ENCODE measurements at places on chromosomes 2 and 18. TPM values are rescaled to one million over a fixed set of nuclear protein-coding genes. Genes with fewer than 3 reads are reported as not detected.

GRCh38 chr2:231693956-231694355 is 14.4 kb upstream of the PTMA start:
- no peak for DNase-seq

Gene G6PC2
- not detected for total RNA-seq

DNA sequence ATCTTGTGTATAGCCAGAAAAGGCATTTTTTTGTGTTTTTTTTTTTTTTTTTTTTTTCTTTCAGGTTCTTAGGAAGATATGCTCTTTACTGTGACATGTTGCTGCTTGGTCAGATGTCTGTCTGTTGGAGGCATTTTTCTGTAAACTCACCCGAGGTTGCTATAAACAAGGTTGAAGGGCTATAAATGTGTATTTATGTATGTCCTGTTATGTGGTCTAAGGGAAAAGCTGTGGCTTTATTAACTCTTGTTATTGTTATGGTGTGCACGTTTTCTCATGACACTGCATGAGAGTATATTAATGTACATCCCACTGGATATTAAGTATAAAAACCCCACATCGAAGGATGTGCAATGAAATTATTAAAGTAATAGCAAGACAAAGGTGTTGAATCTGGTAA is 102.0 kb downstream of the ZNF532 start:
- no peak for DNase-seq

DNA sequence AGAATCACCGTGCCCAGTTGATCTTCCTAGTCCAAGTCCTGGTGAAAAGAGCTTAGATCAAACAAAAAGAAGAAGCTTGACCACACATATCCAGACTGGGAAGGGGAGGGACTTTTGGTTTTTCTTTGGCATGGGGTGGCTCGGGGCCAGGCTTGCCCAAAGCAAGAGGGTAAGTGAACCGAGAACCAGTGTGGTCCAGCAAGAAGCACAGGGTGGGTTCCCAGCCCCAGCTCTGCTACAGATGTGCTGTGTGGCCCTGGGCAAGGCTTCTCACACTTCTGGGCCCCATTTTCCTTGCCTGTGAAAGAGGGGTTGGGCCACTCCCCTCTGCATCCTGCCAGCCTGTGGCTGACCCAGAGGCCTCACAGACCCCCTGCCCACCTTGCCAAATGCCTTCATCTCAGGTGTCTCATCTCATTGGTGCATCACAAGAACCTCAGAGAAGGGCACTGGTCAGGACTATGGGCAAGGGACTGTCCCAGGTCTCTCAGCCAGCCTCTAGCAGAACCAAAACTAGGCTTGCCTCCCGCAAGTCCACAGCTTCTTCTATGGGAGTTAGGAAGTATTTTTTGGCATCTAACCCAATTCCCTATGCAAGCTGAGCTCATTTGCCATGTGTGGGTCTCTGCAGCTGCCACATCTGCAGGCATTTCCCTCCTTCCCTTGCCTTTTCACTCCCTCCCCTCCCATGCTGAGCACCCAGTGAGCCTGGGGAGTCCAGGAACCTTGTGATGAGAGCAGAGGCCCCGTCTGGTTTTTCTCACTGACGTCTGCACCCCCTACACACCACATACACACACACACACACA is 6.9 kb downstream of the ATP6V1B1 start:
- no peak for DNase-seq

DNA sequence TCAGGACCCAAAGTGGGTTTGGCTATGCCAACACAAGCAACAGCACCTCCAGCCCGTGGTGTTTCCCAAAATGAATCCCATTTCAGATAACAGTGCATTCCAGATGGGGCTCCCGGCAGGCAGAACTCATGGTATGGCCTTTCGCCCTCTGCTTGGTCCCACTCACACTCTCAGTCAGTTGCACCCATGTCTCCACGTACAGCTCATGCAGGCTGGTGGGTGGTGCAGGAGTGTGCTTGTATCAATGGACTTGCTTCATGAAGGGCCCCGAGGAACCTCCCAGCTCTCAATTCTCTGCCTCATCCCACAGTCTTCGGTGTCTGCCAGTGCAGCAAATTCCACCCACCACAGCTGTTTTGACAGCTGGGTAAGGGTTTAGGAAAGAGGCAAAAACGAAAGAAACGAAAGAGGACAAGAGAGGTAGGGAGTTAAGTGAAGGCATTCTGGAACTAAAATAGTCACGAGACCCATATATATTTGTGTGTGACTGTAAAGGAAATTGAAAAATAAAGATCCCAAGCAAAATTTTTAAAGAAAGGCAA is 278.1 kb downstream of the DCDC2C start:
- no peak for DNase-seq

Gene RPE
- 43.3 TPM for total RNA-seq

Gene GULP1
- total RNA-seq: not detected

Gene VWA3B
- not detected for total RNA-seq

DNA sequence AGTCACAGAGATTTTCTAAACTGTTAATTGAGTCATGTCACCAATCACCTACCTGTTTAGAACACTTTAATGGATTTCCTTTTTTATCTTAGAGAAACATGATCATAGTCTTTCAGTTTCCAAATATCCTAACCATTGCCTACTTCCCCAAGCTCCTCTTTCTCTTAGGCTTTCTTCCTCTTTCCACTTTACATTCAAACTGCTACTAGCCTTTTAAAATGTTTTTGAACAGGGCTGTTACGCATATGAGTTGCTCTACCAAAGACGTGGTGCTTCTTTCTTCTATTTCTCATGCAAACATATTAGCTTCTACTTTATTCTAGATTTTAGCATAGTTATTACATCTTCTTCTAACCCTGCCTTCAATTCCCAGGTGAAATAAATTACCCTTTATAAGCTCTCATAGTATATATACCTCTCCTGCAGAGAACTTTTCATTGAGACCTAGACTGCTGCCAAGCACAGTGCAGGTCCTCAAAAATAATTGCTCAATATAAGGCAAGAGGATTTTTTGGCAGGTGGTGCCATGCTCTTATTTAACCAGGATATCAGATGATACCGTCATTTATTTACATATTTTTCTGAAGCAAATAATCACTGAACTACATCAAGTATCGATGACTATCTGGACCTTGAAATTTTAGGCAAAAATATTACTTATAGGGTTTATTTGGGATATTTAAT is 937.1 kb downstream of the TSN start:
- DNase-seq: no peak

- DNase-seq: no peak
Measured at GRCh38 chr2:141035846-141036420, 1094.9 kb downstream of the LRP1B start.

Gene IGFBP5
- not detected for total RNA-seq

- no peak for DNase-seq
Measured at GRCh38 chr18:61608316-61608715, 275.1 kb downstream of the CDH20 start.

- no peak for DNase-seq
Measured at GRCh38 chr2:240430595-240430994, 4.9 kb upstream of the GPC1 start.

- no peak for DNase-seq
Measured at GRCh38 chr2:11742317-11742701, 4.1 kb upstream of the LPIN1 start.

Gene SIX2
- total RNA-seq: not detected

GRCh38 chr18:47756364-47757016 is 174.0 kb downstream of the SMAD2 start:
- DNase-seq: peak; percentile 37

DNA sequence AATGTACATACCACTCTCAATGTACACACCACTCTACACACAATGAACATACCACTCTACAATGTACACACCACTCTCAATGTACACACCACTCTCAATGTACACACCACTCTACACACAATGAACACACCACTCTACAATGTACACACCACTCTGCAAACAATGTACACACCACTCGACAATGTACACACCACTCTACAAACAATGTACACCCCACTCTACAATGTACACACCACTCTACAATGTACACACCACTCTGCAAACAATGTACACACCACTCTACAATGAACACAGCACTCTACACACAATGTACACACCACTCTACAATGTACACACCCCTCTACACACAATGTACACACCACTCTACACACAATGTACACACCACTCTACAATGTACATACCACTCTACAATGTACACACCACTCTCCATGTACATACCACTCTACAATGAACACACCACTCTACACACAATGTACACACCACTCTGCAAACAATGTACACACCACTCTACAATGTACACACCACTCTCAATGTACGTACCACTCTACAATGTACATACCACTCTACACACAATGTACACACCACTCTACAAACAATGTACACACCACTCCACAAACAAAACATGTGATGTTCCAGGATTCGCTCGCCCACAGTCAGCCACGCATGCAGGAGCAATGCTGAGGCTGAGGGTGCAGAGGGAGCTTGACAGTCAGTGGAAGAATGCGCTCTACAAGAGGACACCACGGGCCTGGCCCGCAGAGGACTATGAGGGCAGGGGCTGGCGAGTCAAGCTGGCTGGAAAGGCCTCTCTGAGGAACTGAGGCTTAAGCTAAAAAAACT is 118.2 kb downstream of the HDAC4 start:
- no peak for DNase-seq

Gene LOXHD1
- not detected for total RNA-seq

DNA sequence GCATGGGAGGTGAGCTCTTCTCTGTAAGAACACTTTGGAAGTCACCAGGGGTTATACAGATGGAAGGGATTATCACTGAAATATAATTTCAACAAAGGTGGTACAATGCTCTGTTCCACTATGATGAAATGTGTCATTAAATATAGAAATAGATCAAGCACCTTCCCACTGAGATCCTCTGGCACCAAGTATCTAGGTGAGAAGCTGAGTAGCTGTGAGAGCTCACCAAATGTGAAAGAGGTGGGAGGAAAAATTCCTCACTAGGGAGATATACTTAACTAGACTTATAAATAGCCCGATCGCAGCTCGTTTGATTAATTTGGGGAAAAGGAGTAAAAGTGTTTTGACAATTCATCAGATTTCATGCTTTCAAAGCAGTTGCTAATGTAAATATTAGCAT is 247.6 kb downstream of the SMAD2 start:
- no peak for DNase-seq

GRCh38 chr2:159010963-159011362 is 42.5 kb downstream of the TANC1 start:
- DNase-seq: no peak

GRCh38 chr2:72104821-72105588 is 42.7 kb downstream of the CYP26B1 start:
- DNase-seq: no peak

DNA sequence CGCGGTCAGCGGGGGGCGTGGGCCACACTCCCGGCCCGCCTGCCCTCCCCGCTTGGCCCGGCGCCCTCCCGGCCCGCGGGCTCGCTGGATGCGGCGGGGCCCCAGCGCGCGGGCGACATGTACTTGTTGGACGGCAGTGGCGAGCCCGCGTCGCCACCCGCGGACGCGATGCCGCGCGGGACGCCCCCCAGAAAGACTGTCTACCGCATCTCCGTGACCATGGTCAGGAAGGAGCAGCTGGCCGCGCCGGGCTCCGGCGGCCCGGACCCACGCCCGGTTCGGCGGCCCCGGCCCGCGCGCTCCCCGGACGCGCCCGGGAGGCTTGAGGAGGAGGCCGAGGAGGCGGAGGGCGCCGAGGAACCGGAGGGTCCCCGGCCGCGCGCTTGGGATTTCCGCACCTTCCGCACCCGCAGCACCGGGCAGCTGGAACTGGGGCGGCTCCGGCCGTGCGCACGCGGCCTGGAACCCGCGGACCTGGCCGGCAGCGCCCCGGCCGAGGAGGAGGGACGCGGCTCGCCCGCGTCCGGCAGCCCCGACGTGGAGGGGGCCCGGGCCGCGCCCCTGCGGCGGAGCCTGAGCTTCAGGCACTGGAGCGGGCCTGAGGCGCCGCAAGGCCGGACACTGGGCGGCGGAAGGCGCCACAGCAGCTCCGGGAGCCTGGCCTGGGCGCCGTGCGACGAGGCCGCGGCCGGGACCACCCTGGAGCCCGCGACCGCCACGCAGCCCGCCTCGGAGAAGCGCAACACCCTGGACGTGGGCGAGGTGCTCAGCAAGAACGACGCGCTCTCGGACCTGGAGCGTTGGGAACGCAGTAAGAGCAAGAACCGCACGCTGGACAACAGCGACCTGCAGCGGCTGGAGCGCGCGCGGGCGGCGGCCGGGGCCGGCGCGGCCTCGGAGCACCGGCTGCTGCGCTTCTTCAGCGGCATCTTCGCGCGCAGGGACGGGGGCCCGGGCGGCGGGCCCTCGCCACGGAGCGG is 176.4 kb downstream of the AGAP1 start:
- no peak for DNase-seq

Measured in activated B cell treated with CpG ODN at 0.5 μM for 24 hours (primary cell).